Endothelial cell (in vitro differentiated cells): ENCODE measurements at places on chromosomes 2 and 18.

- H3K27me3 ChIP-seq: peaks cover 2% of the 10 kb centered on the region
- no peak overlapping the region for H3K4me3 ChIP-seq
- peaks cover 2% of the 10 kb centered on the region for H3K4me1 ChIP-seq
- H3K36me3 ChIP-seq: no peaks in the 10 kb centered on the region
Observed at GRCh38 chr2:241532733-241533601, 24.6 kb upstream of the STK25 start.

DNA sequence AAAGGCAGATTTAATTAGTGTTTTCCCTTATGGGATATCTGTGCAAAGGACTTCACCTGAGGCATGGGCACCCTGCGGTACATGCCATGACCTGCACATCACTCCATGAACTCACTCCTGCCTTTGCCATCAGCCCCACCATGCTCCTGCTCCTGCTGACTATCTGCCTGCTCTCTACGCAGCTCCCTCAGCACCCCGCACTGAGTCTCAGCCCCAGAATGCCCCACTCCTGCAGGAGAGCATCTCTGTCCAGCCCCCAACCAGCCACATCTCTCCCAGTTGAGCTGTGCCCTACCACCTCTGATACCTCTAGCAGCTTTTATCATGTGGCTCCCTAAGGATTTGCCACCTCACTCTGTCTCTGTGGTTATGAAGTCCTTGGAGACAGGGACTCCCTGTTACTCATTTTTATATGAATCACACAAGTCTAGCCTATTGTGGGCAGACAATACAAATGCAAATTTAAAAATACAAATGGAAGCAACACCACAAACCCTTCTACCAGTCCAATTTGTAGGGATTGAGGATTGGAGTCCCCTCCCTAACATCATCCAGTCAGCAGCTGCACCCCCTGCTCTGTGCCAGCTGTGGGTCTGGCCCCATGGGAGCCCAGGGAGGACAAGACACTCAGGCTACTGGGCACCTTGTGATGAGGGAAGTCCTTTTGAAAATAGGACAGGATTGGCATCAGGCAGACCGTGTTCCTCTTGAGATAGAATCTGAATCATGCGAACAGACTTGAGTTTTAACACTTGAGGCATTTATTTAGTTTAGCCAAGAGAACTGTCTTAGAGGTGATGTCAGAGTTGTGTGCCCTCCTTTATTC lies 689.6 kb upstream of the HS6ST1 start:
- no peak overlapping the region for H3K4me3 ChIP-seq
- H3K27me3 ChIP-seq: peaks cover 9% of the 10 kb centered on the region
- H3K27ac ChIP-seq: no peak overlapping the region
- DNase-seq: no peak
- no peaks in the 10 kb centered on the region for H3K36me3 ChIP-seq

GRCh38 chr2:102251042-102251848 lies 60.1 kb upstream of the IL1RL1 start:
- peaks cover 5% of the 10 kb centered on the region for H3K27me3 ChIP-seq
- DNase-seq: peak; percentile 73
- H3K27ac ChIP-seq: no peak overlapping the region
- peak overlapping the region; percentile 84 for H3K4me3 ChIP-seq

DNA sequence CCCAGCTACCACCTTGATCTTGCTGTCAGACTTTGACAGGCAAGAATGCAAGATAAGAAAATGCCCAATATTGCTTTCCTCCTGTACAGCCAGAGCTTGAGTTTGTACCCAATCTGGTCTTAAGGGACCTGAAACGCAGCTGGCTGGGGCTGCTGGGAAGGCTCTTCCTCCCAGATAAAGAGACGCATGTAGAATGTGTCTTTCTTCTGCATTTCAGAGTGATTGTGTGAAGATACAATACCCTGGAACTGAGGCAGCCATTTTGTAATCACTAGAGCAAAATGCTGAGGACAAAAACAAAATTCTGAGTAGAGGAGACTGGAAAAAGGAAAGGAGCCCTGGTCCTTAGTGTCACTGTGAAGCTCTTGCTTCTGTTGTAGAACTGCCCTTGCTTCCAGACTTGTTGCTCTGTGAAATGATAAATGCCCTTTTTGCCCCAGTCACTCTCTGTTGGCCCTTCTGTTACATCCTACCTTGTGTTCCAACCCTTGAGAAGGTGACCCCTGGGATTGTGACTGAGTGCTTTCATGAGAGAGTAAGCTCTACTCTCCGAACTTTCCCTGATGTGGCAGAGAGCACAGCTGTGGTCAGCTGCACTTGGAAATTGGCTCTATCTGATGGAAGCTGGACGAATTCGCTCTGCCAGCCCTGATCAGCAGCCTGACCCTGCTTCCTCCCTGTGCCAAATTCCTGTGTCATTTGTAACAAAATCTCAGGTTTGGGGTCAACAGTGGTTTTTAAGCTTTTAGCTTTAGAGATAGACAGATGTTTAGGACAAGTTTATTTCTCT lies 137.4 kb upstream of the RBMS1 start:
- H3K4me3 ChIP-seq: no peak overlapping the region
- H3K36me3 ChIP-seq: no peaks in the 10 kb centered on the region
- no peak overlapping the region for H3K27ac ChIP-seq
- H3K4me1 ChIP-seq: peaks cover 10% of the 10 kb centered on the region
- no peaks in the 10 kb centered on the region for H3K27me3 ChIP-seq

GRCh38 chr2:236120141-236120601 lies 48.0 kb downstream of the GBX2 start:
- H3K4me1 ChIP-seq: peaks cover 16% of the 10 kb centered on the region
- no peak overlapping the region for H3K27ac ChIP-seq
- H3K36me3 ChIP-seq: peaks cover 10% of the 10 kb centered on the region
- no peak overlapping the region for H3K4me3 ChIP-seq

GRCh38 chr2:203412546-203413331 lies 84.5 kb downstream of the ABI2 start:
- H3K4me1 ChIP-seq: peaks cover 5% of the 10 kb centered on the region
- peaks cover 34% of the 10 kb centered on the region for H3K36me3 ChIP-seq
- no peak overlapping the region for H3K27ac ChIP-seq
- no peak overlapping the region for H3K4me3 ChIP-seq

DNA sequence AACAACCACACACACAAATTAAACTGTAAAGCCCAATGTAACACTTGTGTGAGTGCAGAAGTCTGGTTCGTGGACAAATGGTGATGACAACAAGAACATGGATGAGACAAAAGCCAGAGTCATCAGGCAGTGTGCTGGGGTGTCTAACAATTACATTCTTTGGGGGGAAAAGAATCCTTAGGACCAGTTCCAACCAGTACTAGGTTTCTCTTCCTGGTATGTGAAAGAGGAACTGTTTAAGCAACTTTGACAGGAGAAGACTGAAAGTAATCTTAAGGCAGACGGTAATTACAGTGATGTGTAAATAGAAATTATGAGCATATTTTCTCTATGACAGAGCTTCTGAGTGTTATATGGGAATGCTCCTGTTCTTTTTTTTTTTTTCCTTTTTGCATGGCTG lies 133.4 kb downstream of the AFF3 start:
- DNase-seq: no peak
- no peaks in the 10 kb centered on the region for H3K36me3 ChIP-seq
- no peaks in the 10 kb centered on the region for H3K27me3 ChIP-seq
- no peak overlapping the region for H3K4me3 ChIP-seq

DNA sequence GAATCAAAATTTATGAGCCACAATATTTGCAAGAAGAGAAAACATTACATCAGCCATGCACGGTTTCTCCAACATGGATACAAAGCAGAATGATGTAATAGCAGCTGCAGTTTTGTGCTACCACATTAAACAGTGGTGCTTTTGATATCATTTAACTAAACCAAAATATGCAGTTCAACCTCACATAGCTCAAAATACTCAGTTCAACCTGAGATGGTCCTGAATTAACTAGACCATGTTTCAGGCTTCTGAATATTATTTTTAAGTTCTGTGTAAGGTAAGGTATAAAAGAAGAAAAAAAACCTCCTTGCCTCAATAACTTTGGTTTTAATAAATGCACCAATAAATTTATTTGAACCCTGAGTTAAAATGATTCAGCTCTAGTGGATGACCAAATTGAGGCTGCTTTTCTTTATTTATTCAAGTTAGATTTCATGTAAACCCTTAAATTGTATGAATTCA lies 18.8 kb upstream of the TSPYL6 start:
- no peak overlapping the region for H3K27ac ChIP-seq
- H3K27me3 ChIP-seq: no peaks in the 10 kb centered on the region
- H3K4me1 ChIP-seq: no peaks in the 10 kb centered on the region
- peaks cover 7% of the 10 kb centered on the region for H3K36me3 ChIP-seq
- DNase-seq: no peak

- peaks cover 13% of the 10 kb centered on the region for H3K36me3 ChIP-seq
- H3K4me3 ChIP-seq: peak overlapping the region; percentile 82
- DNase-seq: peak; percentile 57
- peaks cover 34% of the 10 kb centered on the region for H3K27me3 ChIP-seq
Observed at GRCh38 chr18:79396431-79397246, 909 bp downstream of the NFATC1 start.

DNA sequence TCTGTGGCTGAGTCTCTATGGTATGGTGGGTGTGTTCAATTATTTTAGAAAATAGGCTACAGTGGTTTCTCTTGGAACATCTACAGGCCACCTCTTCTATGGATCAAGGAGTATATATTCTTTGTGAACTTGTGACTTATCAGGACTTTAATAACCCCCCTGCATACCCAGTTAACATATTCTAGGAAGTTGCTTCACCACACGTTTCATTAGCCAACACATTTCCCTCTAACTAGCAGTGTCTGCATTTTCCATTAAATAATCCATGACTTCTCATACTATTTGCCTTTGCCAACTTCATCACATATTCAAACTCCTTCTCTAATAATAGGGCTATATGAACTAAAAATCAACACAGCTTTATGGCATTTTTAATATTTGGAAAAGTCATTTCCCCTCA lies 187.6 kb upstream of the ARL4C start:
- peaks cover 12% of the 10 kb centered on the region for H3K4me1 ChIP-seq
- H3K36me3 ChIP-seq: no peaks in the 10 kb centered on the region
- H3K27ac ChIP-seq: no peak overlapping the region
- no peak for DNase-seq

GRCh38 chr2:9003616-9004337 lies at the start of gene MBOAT2:
TSS of gene MBOAT2 (minus strand) at chr2:9003684. CDS start at chr2:9003614, 70 bp downstream.
- peak within 1 kb of the TSS; percentile 97 for H3K4me3 ChIP-seq
- peak within 1 kb of the TSS; percentile 95 for H3K27ac ChIP-seq
- H3K4me1 ChIP-seq: peaks cover 27% of the 10 kb centered on the region
- H3K27me3 ChIP-seq: peaks cover 3% of the 10 kb centered on the region
- peaks cover 4% of the 10 kb centered on the region for H3K36me3 ChIP-seq
